ENCODE measurements at places on chromosomes 1 and 21.

DNA sequence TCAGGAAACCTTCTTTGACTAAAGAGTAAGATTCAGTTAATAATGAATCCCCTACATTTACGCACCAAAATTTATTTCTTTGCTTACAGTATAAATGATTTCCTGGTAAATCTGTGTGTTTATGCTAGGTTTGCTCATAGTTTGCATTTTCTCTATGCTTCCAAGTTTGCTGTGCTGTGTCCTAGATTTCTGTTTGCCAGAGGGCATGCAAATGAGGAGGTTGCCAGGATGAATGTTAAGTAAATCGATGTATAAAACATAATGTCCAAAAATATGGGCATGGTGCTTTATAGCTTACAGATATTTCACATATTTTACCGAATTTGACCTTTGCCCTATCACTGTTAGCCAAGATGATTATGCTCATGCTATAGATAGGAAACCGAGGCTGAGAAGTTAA is 63.8 kb downstream of the TBX19 start:
- DNase-seq = no peak

DNA sequence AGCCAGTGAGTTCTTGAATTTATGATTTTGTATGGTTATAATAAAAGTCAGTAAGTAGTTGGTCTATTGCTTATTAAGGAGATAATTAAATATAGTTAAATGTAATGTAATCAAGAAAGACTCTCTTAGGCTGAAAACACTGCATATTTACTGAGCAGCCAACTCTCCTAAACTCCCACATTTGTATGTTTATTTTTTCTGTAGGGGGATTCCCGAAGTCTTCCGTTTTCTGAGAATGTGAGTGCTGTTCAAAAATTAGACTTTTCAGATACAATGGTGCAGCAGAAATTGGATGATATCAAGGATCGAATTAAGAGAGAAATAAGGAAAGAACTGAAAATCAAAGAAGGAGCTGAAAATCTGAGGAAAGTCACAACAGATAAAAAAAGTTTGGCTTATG is 56.7 kb downstream of the PKN2 start:
- no peak for DNase-seq

DNA sequence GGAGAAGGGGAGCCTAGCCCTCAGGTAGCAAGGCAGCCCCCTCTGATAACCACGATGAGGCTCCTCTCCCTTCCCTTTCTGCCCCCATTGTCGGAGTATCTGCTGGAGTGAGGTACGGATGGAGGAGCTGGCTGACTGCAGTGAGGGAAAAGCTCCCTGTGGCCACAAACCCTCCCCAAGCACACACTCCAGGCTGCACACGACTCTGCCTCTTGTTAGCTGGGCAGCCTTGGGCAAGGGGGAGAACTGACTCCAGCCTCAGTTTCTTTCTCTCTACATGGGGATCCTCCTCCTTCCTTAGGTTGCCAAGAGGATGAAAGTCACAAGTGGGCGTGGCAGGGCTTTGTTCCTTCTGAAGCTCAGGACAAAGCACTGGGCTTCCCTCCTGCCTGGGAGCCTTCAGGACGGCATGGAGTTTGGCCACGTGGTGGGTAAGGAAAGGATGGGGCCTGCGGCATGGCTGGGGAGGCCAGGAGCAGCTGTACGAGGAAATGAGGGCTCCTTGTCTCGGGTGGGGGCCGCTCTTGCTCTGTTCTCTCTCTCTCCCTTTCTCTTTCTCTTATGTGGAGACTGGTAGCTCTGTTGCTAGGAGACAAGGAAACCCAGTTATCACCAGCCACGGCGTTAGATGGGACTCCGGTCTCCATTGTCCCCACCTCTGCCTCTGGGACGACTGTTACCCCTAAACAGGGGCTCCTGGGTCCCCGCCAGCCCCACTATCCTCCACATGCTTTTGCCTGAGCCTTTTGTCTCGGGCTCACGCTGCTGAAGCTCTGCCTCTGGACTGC is 39.7 kb downstream of the LRP8 start:
- DNase-seq = no peak

GRCh38 chr1:111507411-111508201 is 4.2 kb upstream of the ADORA3 start:
- peak; percentile 59 for DNase-seq

GRCh38 chr21:44872323-44872648 is 1.2 kb downstream of the PTTG1IP start:
- DNase-seq = no peak

- no peak for DNase-seq
Observed at GRCh38 chr1:31428436-31429221, 15.6 kb downstream of the SERINC2 start.

DNA sequence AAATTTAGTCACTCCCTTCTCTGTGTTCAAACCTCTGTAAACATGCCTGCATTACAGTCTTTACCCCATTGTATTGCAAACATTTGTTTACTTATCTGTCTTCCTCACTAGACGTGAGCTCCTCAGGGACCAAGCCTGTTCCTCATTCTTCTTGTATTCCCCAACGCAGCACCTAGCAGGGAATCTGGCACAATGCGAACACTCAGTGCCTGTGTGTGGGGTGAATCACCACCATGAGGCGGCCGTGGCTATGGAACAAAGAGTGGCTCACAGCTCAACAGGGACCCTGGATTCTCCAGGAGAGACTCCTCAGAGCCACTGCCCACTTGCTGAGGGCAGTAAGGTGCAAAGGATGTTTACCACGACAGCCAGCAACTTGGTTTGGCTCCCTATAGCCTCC is 95.9 kb downstream of the DDX20 start:
- DNase-seq = no peak

DNA sequence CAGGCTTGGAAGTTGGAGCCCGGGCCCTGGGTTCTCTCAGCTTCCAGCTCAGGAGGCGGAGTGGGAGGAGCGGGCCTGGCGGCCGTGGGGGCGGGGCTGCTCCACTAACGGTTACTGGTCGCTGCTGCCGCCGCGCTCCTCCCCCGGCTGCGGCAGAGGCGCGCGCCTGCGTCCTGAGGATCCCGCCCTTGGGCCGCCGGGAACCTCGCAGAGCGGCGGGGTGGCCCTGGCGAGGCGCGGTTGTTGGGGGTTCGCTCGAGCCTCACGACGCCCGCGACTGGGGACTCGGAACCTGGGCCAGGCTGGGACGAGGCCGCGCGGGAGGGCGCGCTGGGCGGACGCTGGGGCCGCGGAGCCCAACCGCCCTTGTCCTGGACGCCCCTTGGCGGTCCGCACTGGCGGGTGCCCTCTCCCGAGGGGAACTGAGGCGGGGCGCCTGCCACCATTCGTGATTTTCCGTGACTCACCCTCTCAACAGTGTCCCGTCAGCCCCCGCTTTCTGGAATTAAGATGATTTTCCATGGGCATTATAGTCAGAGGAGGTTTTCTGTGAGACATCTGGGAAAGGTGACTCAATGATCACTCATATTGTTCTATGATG is 34.1 kb downstream of the OR2G3 start:
- no peak for DNase-seq

- peak; percentile 18 for DNase-seq
Observed at GRCh38 chr1:156492591-156493080, 7.9 kb downstream of the MEF2D start.

DNA sequence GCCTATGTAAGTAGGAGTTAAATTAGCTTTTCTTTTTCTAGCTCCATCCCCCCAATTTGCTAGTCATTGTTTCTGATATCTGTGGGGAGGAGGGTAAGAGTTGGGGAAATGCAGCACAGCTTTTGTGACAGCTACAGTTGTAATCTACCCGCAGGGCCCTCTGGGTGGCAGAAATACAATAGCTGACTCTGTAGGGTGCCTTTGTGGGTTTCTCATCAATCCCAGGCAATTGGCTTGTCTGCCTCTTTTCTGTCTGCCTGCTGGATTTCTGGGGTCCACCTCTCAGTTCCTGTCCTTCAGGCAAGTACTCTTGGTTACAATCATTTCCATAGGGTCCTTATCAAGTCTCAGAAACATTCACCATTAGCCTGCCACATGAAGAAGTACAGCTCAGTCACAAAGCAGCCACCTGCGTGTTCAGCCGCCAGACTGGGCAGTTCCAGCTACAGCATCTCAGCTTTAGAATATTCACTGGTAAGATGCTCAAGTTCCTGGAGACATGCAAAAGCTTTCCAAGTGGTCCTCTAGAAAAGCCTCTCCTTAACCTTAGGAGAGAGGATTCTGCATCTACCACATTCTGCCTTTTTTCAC is 19.2 kb upstream of the SLC44A5 start:
- DNase-seq = no peak

GRCh38 chr1:164723296-164723798 is 164.4 kb downstream of the PBX1 start:
- DNase-seq = no peak

DNA sequence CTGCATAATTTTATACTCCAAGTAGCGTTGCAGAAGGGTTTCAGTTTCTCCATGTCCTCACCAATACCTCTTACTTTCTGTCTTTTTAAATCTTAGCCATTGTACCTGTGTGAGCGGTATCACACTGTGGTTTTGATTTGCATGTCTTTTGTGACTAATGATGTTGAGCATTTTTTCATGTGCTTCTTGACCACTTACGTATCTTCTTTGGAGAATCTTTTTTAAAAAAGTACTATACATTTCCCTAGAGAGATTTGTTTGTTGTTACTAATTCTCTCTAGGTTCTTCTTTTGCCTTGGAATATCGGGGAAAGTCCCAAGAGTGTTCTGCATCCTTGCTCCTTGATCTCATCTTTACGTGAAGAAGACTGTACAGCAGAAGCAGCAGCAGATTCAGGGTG is 81.8 kb upstream of the WARS2 start:
- DNase-seq = no peak

- no peak for DNase-seq
Observed at GRCh38 chr1:217495249-217495648, 135.6 kb downstream of the GPATCH2 start.

DNA sequence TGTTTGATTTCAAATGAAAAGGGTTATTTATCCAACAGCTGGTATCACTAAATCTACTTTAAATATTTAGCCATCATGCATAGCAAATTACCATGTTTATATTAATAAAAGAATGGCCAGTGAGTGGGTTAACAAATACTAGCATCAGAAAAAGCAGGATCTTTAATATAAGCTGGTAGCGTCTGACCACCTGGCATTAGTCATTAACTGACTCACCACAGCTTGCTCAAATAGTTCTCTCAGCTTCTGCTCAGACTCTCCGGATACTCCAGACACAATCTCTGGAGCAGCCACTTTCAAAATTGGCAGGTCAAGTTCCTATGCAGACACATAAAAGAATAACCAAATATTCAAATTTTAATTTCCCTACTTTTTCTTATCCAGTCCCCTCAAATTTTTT is 29.6 kb downstream of the NVL start:
- no peak for DNase-seq

DNA sequence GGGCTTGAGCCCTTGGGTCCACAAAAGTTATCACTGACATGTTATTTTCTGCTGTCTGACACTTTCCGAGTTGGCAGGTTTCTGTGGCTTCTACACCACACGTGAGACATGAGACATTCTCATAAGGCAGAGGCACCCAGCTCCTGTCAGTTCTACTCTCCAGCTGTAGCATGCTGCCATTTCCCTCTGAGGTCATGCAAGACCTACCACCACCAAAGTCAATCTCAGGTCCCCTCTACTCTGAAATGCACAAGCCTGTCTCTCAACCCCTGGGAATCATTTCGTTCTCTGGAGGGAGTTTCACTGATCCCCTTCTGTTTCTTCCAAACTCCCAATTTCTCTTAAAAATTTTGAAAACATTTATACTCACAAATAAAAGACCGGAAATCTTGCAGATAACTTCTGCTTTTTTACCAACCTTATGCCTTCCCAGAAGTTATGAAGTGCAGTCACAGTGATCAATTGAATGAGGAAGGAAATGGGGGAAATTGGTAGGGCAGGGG is 39.5 kb upstream of the CR2 start:
- no peak for DNase-seq

- DNase-seq = no peak
Observed at GRCh38 chr21:14858311-14858710, 206.5 kb downstream of the NRIP1 start.

GRCh38 chr1:234760303-234760723 is 150.3 kb upstream of the IRF2BP2 start:
- no peak for DNase-seq

DNA sequence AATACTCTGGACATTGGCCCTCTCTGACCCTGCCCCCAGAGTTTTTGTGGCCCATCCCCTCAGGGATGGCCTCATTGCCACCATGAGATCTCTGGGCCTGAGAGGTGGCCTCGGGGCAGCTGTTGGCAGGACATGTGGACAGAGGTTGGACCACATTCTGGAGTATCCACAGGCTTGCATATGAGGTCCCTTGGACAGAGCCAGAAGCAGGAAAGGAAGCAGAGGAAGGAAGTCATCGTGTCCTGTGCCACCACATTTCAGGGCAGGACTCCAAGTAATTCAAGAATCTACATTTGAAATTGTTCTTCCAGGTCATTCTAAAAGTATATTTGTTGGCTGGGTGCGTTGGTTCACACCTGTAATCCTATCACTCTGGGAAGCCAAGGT is 95.9 kb upstream of the PPP2R5A start:
- DNase-seq = peak; percentile 7

DNA sequence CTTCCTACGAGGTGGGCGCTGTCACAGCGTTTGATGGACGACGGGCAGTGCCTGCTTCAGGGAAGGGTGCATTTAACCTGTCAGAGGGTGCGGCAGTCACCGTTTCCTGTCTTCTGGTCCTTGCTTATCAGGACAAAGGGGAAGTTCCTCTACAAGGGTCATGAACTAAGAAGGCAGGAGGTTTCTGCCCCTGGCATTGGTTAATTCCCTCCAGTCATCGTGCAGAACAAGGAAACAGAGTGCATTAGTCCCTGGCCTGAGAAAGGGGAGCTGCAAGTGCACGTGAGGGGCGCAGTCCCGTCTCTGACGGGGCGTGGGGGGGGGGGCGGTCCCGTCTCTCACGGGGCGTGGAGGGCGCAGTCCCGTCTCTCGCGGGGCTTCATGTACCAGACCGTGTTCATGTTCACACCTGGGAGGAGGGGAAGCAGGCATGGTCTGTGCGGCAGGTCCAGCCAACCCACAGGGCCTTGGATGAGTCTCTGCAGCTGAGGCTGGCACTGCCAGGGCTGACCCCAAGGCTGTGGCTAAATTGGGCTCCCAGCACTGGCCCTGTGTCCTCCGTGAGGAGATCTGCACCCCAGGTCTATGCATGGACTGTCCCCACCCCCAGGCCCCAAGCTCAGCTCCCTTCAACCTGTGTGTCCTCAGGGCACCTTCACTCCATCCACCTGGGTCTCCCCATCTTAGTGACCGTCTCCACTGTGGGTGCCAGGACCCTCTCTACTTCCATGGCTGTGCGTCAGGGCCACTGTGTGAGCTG is 89.2 kb upstream of the COL6A1 start:
- no peak for DNase-seq

- no peak for DNase-seq
Observed at GRCh38 chr21:37855647-37856625, 60.3 kb downstream of the KCNJ6 start.

DNA sequence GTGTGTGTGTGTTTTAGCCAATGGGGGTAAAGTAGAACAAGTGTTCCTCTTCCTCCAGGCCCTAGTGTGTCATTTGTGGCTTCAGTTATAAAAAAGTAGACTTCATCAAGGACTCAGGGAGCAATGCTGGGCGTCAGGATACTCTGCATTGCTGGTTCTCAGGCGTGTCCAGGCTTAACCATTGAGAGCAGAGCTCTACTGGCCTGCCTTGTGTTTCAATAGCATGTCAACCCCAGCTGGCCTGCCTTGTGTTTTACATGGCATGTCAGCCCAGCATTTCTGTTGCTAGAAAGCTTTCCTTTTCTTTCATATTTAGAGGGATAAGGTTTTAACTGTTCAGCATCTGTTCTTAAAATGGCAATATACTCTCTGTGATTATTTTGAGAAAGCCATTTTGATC is 117.6 kb upstream of the TMPRSS15 start:
- DNase-seq = no peak

- no peak for DNase-seq
Observed at GRCh38 chr1:3070644-3071564, 1.9 kb downstream of the PRDM16 start.
